Suprapubic skin (tissue), 4 donors: ENCODE measurements at places on chromosomes 13 and 19. TPM values are rescaled to one million over a fixed set of nuclear protein-coding genes. Genes with fewer than 3 reads are reported as not detected.

DNA sequence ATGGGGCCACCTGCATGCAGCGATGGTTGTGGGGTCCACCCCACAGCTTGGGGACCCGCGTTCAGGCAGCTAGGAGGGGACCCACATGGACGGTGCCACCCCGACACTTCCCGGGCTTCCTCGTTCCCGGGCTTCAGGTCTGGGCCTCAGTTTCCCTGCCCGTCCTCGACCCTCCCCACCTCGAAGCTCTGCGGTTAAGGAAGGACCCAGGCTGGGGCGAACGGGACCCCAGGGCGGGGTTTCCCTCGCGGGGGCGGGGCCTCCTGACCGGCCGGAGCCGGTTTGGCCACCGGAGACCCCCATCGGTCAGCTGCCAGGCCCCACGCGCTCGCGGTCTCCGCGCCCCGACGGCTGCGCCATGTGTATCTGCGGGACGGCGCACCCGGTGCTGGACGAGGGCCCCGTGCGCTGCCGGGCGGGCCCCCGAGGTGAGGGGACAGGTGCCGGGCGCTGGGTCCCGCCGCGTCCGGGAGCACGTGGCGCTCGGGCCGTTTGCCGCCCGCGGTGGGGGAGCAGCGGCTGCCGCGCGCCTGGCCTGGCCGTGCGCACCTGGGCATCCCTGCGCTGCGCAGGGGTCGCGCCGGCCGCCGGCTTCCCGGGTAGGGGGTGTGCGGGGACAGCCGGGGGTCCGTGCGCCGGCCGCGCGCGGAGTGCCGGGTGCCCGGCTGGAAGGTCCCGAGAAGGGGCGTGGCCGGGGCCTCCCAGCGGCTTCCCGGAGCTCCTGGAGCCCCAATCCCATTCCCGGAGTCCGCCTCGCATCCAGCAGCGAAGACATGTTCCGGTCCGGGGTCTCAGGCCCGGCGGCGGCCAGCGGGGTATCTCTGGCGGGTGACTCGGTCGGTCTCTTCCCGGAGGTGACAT, 4.2 kb downstream of the ARHGAP45 start:
- no peak for DNase-seq

DNA sequence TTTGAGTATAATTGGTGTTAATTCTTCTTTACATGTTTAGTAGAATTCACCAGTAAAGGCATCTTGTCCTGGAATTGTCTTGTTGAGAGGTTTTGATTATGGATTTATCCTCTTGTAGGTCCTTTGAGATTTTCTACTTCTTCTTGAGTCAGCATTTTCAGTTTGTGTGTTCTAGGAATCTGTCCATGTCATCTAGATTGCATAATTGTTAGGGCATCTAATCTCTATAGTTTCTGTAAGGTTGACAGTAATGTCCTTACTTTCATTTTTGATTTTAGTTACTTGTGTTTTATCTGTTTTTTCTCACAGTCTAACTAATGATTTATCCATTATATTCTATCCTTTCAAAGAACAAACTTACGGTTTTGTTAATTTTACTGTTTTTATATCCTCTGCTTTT, 492.0 kb downstream of the FGF9 start:
- no peak for DNase-seq

GRCh38 chr19:57887195-57887941, 1.5 kb downstream of the ZNF814 start:
- no peak for DNase-seq

GRCh38 chr13:33186861-33187291, 98.7 kb downstream of the STARD13 start:
- DNase-seq, result no peak

The SGCG gene
- total RNA-seq, result not detected

The IFNL1 gene
- total RNA-seq, result not detected

The RHPN2 gene
- total RNA-seq, result 7.8 TPM
